Osteocyte (in vitro differentiated cells): ENCODE measurements at places on chromosomes 6 and 20. TPM values are rescaled to one million over a fixed set of nuclear protein-coding genes. Genes with fewer than 3 reads are reported as not detected.

The PNLDC1 gene
- not detected in 2 replicates for total RNA-seq

The CRISP3 gene
- total RNA-seq = not detected in 2 replicates

The NOX3 gene
- total RNA-seq = not detected in 2 replicates

The ZBTB46 gene
- 20.5 and 20.9 TPM in 2 replicates for total RNA-seq

DNA sequence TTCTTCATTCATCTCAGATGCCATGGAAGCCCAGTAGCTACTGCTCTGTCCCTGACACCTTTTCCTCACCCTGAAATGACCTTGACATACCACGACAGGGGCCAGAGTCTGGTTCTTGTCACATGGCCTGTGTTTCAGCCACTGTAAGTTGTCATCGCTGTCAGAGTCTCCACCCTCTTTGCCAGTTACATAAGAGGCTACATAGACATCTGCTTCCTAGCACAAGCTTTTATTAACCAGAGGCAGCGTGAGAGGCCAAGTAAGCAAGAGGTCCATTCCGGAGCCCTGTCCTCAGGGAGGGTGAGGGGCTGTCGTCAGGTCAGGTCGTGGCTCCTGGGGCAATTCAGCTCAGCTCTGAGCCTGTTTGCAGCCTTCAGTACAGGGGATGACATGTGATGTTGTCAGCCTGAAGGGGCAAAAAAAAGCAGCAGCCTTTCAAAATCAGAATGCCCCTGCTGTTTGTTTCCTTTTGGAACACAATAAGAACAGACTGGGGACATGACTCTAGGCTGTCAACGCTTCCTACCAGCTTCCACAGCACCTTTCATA, 146.3 kb downstream of the MTFR2 start:
- H3K27ac ChIP-seq = no peak overlapping the region
- no peak overlapping the region for H3K4me3 ChIP-seq
- no peaks in the 10 kb centered on the region for H3K36me3 ChIP-seq
- no peaks in the 10 kb centered on the region for H3K27me3 ChIP-seq

The MUCL3 gene
- total RNA-seq = not detected in 2 replicates

GRCh38 chr20:57628047-57628961, 8.1 kb upstream of the ZBP1 start:
- DNase-seq = no peak
- H3K4me1 ChIP-seq = peaks cover 6% of the 10 kb centered on the region
- peaks cover 18% of the 10 kb centered on the region for H3K27me3 ChIP-seq
- H3K36me3 ChIP-seq = no peaks in the 10 kb centered on the region

- no peak for DNase-seq
- H3K27ac ChIP-seq = no peak overlapping the region
- peaks cover 8% of the 10 kb centered on the region for H3K4me1 ChIP-seq
- H3K27me3 ChIP-seq = peaks cover 41% of the 10 kb centered on the region
- no peaks in the 10 kb centered on the region for H3K36me3 ChIP-seq
Observed at GRCh38 chr20:38650010-38650409, 48.4 kb downstream of the ARHGAP40 start.
